Osteocyte (in vitro differentiated cells): ENCODE measurements at places on chromosomes 2 and 18. TPM values are rescaled to one million over a fixed set of nuclear protein-coding genes. Genes with fewer than 3 reads are reported as not detected.

DNA sequence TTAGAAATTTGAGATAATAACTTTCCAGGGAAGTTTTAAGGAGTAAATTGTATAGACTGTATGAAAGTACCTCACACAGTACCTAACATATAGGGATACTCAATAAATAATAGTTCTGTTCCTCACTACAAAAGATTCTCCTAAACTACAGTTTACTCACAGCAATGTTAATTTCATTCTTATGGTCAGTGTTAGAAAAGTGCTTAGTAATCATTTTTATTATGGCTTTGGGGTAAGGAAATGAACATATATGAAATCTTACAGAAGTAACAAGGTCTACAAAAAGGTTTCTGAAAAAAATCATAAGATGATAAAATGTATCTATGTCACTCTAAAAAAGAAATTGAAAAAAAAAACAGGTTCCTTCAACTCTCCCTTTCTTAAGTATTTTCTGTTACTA lies 67.2 kb downstream of the IKZF2 start:
- DNase-seq, result no peak

DNA sequence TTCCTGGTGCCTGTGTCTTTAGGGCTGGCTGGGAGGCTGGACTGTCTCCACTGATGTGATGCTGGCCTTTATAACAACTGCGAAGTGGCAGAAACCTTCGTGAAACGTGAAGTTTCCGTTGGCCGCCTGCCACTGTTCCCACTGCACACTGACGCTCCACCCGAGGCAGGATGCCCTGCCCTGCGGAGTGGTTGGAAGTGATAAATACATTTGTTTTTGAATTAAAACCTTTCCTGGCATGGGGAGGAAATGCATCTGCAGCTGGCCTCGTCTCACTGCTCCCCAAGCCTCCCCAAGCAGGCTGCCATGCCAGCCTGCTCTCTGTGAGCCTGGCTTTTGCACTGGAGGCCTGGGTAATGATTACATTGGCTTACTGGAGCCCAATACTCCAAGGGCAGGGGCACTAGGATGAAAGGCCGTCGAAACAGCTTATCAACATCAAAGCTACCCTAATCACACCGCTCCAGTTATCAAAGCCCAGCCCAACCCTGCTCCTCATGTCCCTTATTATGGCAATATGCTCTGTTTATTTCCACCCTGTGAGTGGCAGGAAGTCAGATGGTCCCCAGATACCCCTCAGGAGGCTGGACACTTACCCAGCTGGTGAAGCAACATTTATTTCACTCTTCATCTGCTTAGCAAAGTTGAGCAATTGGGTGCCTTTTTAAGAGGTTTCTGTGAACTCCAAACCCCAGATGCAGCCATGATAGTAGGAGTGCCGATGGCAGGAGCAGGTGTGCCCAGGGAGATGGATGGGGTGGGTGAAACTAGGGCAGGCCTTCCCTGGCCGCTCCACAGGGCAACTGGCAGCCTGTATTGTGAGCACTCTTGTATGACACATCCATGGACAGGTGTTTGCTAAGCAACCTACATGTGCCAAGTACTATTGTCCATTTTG lies 97.4 kb upstream of the ITGA6 start:
- no peak for DNase-seq

- no peak for DNase-seq
Measured at GRCh38 chr18:59374128-59374527, 15.1 kb upstream of the LMAN1 start.

SIX3 gene
- total RNA-seq, result not detected in 2 replicates

DNA sequence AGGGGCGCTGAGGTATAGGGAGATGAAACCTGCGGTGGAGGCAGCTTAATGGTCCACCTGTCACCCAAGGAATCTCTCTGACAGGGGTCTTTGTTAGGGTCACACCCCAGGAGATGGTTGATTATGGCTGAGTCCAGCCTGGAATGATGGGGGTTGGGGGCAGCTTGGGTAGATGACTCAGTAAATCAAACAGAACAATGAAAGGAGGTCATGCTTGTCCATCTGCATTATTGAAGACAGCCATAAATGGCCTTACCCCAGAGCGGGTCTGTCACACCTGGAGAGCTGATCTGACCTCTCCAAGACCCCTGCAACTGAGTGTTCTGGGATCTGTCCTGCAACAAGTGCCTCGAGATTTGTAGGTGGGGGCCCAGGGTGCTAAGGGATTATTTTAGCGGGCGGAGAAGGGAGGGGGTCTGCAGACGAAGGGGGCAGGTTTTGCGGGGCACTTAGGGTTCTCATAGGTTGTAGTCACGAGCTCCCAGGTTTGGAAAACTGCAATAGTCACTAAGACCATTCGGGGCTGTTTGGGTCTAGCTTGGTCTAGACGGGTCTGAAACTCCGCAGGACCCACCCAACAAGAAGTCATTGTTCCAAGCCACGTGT lies 771 bp upstream of the IGFBP2 start:
- DNase-seq, result no peak

NETO1 gene
- total RNA-seq, result not detected in 2 replicates

GRCh38 chr2:126635281-126635680 lies 20.7 kb upstream of the GYPC start:
- no peak for DNase-seq

GRCh38 chr2:171478345-171478744 lies 43.9 kb upstream of the CYBRD1 start:
- DNase-seq, result no peak

DNA sequence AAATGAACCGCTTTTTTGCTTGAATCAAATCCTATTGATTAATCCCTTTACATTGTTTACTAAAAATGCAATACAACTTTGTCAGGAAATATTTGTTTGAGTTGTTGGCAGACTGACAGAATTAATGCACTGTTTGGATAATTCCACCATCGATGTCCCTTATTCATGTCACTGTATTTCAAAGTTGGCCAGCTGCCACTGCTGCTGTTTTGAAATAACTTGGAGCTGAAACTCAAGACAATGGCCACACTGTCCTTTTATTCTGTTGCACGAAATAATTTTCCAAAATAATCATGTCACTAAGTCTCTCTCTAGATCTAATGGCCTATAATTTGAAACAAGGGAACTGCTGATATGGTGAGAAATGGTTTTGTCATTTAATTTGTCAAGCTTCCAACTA lies 55.2 kb upstream of the PAX3 start:
- DNase-seq, result no peak

ARMC9 gene
- total RNA-seq, result 178 and 204 TPM in 2 replicates

MATN3 gene
- 12.2 and 12.8 TPM in 2 replicates for total RNA-seq

PSTPIP2 gene
- 4.5 TPM in 2 replicates for total RNA-seq

DNA sequence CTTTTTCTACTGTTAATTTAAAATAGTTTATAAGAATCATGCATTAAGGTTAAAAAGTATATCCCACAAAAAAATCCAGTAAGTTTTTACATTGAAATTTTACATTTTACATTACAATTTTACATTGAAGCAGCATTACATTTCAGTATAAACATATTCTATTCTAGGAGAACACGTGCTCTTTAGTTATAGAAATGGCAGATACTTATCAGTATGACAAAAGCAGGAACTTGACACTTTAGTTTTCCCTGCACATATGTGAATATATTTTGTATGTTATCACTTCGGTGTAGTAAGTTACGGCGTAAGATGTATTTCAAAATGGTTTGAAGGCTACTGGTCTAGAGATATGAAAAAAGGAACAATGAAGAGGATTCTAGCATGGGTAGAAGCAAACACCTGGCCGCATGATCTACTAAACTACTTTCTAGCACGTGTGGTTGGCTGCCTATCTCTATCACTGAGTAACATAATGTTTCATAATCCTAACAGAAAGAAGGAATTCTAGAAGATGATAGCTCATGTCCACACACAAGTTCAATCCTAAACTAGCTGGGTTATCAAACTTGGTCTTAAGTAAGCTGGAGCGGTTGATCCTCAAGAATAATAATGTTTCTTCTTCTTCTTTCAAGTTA lies 5.4 kb downstream of the IMMT start:
- no peak for DNase-seq

GRCh38 chr2:199955007-199955338 lies 318 bp downstream of the TYW5 start:
- DNase-seq, result no peak

DNA sequence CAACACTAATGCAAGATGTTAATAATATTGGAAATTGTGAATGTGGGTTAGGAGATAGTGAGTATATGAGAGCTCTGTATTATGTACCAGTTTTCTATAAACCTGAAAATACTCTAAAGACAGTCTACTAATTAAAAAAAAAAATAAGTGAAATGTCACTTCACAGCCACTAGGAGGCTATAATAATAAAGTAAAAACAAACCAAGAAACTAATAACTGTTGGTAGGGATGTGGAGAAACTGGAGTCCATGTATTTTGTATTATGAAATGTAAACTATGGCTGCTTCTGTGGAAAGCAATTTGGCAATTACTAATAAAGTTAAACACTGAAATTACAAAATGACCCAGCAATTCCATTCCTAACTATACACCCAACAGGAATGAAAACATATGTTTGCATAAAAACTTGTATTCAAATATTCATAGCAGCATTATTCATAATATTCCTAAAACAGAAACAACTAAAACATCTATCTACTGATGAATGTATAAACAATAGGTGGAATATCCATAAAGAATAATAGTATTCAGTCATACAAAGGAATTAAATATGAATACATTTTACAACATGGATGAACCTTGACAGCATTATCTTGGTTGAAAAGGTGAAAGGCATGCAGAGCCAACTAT lies 36.2 kb downstream of the CCDC178 start:
- no peak for DNase-seq
